ENCODE measurements at places on chromosomes 6 and 20.

GRCh38 chr6:40550202-40551101 lies 36.7 kb downstream of the LRFN2 start:
- DNase-seq = peak; percentile 54

- peak; percentile 5 for DNase-seq
These were observed 726 bp downstream of the FLRT3 start for GRCh38 chr20:14336686-14337085.

GRCh38 chr6:24614648-24615047 lies 31.3 kb downstream of the KIAA0319 start:
- no peak for DNase-seq

GRCh38 chr6:161219680-161220079 lies 54.2 kb downstream of the AGPAT4 start:
- DNase-seq = no peak

- DNase-seq = peak; percentile 84
These were observed 15.9 kb upstream of the MDGA1 start for GRCh38 chr6:37713529-37714119.

DNA sequence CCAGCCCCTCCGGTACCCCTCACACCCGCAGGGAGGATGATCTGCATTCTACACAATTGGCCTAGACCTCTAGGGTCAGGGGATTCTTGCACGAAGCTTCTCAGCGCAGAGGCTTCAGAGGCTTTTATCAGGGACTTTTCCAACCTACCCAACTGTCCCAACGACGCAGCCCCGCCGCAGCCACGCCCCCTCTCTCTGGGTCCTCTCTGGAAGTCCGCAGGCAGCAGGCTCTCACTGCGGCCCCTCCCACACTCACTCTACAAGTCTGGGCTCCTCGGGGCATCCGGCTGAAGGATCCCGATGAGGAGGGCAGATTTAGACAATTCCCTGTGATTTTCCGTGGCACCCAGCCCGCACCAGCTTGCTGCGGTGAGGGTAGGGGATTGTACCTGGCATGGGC lies 227.7 kb upstream of the RNF24 start:
- peak; percentile 28 for DNase-seq
